ENCODE measurements at places on chromosomes 4 and X.
A peak's percentile ranks its signal among the peaks of the same experiment; 100 is the strongest.

DNA sequence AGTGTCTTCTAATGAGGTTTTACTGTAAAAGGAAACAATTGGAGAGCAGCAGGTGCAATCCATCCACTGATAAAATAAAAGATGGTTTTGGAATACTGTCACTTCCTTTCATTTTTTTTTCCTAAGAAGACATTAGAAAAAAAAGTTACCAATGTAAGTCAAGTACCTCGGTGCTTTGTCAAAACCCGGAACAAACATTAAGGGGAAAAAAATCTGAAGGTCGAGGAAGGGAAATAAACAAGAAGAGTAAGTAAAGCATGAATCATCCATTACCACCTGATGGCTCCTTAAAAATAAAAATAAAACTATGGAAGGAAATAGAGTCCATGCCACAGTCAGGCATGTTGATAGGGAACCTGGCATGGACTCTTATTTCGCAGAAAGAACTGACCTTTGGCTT, 15.3 kb upstream of the XPNPEP2 start:
- DNase-seq = no peak

- no peak for DNase-seq
Observed at GRCh38 chr4:183241322-183241640, 78.8 kb downstream of the CLDN22 start.

DNA sequence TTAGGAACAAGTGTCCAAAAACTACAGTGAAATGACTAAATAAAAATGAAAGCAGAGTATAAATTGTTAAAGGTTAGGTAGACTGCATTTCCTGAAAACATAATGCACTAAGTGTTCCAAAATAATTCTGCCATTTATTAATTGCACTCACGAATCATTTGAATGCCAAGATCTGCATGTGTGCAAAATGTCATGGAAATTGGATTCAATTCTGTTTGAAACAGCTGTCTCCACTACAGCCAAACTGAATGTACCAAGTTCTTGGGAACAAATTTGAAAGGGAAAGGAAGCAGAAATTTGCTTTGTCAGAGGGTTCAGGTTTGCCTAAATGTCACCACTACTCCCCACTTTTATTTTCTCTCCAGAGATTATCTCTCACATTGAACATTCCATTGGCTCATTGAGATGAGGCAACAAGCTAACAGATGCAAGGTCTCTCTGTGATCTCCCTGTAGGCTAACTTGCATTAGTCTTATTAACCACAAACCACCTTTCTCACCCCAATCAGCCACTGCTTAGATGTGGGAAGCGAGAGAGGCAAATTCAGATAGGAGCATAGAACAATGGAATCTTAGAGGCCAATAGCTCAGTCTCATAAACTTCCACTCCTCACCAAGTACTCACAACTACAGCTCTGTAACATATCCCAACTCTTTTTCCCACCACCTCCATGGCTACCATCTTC, 226.6 kb downstream of the KDR start:
- no peak for DNase-seq

DNA sequence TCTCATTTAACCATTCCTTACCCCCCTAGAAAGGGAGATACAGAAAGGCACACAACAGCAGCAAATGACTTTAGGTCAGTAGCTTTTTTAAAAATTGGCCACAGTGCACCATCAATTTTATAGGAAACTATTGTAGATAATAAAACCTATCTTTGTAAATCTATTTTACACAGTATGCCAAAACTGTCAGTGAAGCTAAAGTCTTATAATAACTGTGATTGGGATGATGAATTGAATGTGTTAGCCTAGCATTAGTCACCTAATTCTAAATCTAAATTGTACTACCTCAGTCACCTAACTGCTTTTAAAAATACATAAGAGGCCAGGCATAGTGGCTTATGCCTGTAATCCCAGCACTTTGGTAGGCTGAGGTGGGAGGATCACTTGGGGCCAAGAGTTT, 44.2 kb downstream of the SH3RF1 start:
- no peak for DNase-seq

GRCh38 chrX:10350981-10351380, 194.2 kb downstream of the CLCN4 start:
- DNase-seq = no peak

DNA sequence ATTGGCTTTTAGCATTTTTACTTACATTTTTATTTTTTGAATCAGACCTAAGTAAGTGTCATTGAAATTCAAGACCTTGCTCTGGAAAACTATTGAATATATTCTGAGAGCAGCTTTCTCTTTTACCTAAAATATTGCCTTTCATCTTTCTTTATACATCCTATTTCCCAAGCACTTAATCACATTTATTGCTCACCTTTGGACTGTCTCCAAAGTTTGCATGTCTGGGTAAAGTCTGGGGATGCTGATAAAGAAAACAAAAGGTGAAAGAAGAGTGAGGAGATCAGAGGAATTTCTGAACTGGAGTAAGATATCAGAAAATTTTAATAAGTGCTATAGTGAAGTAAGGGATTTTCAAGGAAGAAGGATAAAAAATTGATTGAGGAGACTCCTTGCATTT, 308.5 kb upstream of the AADAT start:
- no peak for DNase-seq

DNA sequence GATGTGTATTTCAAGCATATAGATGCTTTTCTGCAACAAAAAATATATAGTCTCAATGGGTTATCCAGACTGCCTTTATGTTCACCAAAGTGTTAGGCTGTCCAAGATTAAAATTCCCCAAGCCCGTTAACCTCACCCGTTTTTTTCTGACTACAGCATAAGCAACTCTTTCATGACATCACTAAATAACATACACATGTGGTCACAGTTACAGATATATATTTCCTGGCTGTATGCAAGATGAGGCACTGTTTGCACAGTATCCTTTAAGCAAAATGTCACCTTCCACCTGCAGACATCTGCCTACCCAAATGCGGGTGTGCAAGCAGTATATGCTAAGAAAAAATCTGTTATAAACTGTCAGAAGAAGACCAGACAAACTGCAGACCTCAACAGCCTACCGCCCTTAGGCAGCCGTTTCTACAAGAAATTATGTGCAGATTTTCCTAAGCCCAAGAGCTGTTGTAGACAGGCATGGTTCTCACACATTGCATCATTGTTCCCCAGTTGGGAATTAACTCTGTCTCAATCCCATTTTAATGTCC, 183.1 kb upstream of the MXRA5 start:
- DNase-seq = no peak

DNA sequence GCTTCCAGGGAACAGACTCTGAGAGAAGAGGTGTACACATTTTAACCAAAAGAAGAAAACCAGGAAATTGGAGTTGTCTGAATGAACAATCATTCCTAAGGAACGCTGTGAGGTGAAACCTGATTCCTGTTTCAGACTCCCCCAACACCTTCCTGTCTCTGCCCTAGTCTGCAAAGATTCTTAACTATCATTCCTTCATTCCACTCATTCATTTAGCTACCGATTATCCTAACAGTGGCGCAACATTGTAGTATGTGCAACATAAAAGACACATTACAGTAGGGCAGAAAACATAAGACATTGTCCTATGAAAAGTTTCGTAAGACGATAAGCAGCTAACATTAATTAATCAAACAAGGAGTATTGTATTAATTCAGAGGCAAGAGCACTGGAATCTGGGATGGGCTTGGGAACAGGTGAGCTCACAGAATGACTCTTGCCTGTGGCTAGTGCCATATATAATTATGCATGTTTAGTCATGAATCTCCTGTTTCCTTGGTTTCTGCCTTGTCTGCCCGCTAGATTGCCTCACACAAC, 23.8 kb upstream of the ADH7 start:
- no peak for DNase-seq

DNA sequence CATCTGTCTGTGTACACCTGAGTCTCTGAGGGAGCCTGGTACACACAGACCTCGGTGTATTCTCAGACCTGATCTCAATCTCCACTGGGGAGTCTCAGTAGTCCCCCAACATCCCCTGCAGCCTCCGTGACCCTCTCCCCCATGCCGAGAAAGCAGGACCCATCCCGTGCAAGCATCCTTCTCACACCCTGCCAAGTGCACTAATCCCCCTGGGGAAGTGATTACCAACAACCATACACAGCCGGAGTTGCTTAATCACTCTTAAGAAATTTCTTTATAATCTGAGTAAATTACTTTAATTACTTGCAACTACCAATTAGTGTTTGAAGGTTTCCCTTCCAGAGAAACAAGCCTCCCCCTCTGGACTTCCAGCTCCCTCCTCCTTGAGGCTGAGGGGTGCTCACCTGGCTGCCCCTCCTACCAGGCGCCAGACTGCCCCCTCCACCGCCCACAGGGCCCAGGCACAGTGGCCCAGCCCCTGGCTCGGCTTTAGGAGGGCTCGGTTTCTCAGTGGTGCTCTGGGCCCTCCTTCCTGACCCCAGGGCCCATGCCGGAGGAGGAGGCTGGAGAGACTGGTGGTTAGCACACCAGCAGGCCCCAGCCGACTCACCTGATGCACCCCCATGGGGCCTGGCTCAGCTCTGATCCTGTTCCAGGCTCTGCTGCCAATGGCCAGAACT, 43.8 kb downstream of the PJA1 start:
- no peak for DNase-seq

DNA sequence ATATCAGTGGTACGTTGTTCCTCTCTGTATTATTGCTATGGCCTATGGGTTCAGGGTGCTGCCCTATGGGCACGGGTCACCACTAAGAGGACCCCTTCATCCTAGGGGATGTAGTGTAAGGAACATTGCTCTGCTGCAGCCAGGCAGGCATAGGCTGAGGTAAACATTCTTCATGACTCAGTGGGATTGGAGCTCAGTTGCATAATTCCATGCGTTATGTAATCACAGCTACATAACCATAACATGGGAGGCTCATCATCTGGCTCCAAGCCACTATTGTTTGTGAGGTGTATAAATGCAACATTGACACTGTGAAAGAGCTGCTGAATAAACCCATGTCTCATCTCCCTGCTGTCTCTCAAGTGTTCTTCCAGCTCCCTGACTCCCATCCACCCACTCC, 375.2 kb downstream of the MAGEE1 start:
- DNase-seq = no peak

- no peak for DNase-seq
Observed at GRCh38 chr4:173666-174314, 49.5 kb downstream of the ZNF718 start.

DNA sequence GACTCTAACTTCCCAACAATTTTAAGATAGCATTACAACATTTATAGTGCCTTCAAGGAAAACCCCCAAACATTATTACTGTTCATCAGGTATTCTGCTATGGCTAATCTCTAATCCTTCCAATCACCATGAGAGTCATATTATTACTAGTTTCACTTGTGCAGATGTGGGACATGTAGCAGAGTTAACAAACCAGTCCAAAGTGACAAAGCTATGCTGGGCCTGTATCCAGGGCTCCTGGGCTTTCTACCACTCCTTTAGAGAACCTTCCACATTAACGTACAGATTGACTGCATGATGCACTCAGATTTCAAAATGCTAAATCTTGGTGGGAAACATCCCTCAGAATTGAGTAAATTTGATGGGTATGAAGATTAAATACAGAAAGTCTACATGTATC, 16.4 kb downstream of the CASP3 start:
- DNase-seq = no peak

GRCh38 chr4:106444557-106444956, 76.0 kb upstream of the GIMD1 start:
- no peak for DNase-seq

DNA sequence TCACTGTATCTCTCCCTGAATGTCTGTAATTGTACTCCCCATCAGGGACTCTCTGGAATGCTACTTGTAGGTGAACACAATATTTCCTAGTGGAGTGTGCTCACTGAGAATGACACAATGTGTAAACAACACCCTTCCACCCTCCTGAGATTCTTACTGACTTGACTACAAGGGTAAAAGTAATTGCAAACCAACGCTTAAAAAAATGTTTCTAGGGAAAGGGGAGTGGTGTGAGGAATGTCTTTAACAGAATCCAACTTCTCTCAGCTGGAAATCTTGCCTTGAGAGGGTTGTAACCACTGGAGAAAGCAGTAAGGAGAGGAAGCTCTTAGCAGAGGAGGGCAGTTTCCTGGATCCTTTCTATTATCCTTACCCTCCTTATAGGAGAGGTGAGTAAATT, 5.1 kb upstream of the RAPGEF2 start:
- no peak for DNase-seq

GRCh38 chr4:89056953-89057398, at the start of gene FAM13A:
Gene FAM13A, minus strand, starts transcription at chr4:89057185. Its CDS starts 221 bp downstream, at chr4:89056964.
- DNase-seq = peak; percentile 83

DNA sequence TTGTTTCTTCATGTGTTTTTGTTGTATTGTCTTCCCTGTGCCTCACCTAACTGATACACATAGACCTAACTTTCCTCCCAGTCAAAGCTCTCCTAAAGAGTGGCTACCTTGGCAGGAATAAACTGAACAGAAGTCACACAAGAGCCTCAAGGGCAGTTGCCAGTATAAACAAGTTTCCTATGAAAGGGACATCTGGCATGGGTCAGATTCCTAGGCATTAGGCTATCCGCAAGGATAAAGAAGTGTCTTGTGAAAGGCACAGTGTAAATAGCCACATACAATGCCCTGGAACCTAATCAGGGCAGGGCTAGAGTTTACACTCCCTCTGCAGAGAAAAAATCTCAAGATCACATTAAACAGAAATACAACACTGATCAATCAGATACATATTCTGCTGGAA, 220.8 kb downstream of the SPANXN3 start:
- DNase-seq = no peak

GRCh38 chr4:106978046-106978774, 57.9 kb downstream of the DKK2 start:
- DNase-seq = no peak

DNA sequence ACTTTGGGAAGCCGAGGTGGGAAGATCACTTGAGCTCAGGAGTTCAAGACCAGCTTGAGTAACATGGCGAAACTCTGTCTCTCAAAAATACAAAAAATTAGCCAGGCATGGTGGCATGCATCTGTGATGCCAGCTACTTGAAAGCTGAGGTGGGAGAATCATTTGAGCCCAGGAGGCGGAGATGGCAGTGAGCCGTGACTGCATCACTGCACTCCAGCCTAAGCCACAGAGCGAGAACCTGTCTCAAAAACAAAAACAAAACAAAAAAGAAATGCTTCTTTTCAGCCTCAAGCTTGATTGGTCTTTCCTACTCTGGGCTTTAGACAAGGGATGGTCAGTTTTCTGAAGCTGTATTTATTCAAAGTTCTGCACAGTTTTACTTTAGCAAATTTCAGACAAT, 15.8 kb upstream of the DHRSX start:
- DNase-seq = no peak

- no peak for DNase-seq
Observed at GRCh38 chr4:25677157-25677556, 21.5 kb downstream of the SLC34A2 start.

- no peak for DNase-seq
Observed at GRCh38 chr4:102843938-102844337, 16.6 kb upstream of the UBE2D3 start.
